ENCODE measurements at places on chromosomes 7 and 10. TPM values are rescaled to one million over a fixed set of nuclear protein-coding genes. Genes with fewer than 3 reads are reported as not detected.

GNAT3 gene
- not detected for total RNA-seq

CALML3 gene
- not detected for total RNA-seq

ODAD2 gene
- not detected for total RNA-seq

FAM171A1 gene
- total RNA-seq, result 9.7 TPM

TMEM140 gene
- 73.8 TPM for total RNA-seq

DYNC1I1 gene
- total RNA-seq, result 5.7 TPM

OTUD1 gene
- 16.1 TPM for total RNA-seq

CDC14C gene
- total RNA-seq, result not detected

TAS2R4 gene
- 3.8 TPM for total RNA-seq

AKR1C8 gene
- total RNA-seq, result 1.5 TPM

FXYD4 gene
- not detected for total RNA-seq

LRRC18 gene
- total RNA-seq, result not detected

INTS15 gene
- total RNA-seq, result 42.0 TPM

ARMH3 gene
- 17.4 TPM for total RNA-seq

PLEKHS1 gene
- total RNA-seq, result not detected

BTAF1 gene
- total RNA-seq, result 43.2 TPM

FFAR4 gene
- 1.7 TPM for total RNA-seq

ANXA8 gene
- total RNA-seq, result not detected

PPP1R17 gene
- not detected for total RNA-seq

BICC1 gene
- total RNA-seq, result 17.9 TPM

DYDC2 gene
- not detected for total RNA-seq

AGR2 gene
- not detected for total RNA-seq

HOGA1 gene
- 4.8 TPM for total RNA-seq

CTAGE8 gene
- total RNA-seq, result 0.75 TPM

SLC16A9 gene
- total RNA-seq, result 0.17 TPM

KNDC1 gene
- not detected for total RNA-seq

GARS1 gene
- total RNA-seq, result 36.4 TPM

HOXA6 gene
- 1.3 TPM for total RNA-seq

NAT16 gene
- not detected for total RNA-seq

PLXNA4 gene
- total RNA-seq, result 63.1 TPM

BHLHA15 gene
- total RNA-seq, result not detected

TAS2R16 gene
- total RNA-seq, result not detected

SLC18A3 gene
- total RNA-seq, result not detected

KIF11 gene
- 2.2 TPM for total RNA-seq

C1GALT1 gene
- 31.5 TPM for total RNA-seq

SLC18A2 gene
- 2.0 TPM for total RNA-seq

SPDYE8 gene
- not detected for total RNA-seq

SOSTDC1 gene
- not detected for total RNA-seq

AEBP1 gene
- total RNA-seq, result 155 TPM

LBX1 gene
- not detected for total RNA-seq

ENTPD1 gene
- 19.1 TPM for total RNA-seq

TEX47 gene
- not detected for total RNA-seq

SPDYE2B gene
- not detected for total RNA-seq

FBXO24 gene
- total RNA-seq, result 0.44 TPM

SEC23IP gene
- 27.5 TPM for total RNA-seq

SLC39A12 gene
- 0.49 TPM for total RNA-seq

FOXK1 gene
- total RNA-seq, result 14.5 TPM

TMEM196 gene
- total RNA-seq, result not detected

OR6V1 gene
- total RNA-seq, result not detected
